Suprapubic skin (tissue), 4 donors: ENCODE measurements at places on chromosomes 4 and X. TPM values are rescaled to one million over a fixed set of nuclear protein-coding genes. Genes with fewer than 3 reads are reported as not detected.

DNA sequence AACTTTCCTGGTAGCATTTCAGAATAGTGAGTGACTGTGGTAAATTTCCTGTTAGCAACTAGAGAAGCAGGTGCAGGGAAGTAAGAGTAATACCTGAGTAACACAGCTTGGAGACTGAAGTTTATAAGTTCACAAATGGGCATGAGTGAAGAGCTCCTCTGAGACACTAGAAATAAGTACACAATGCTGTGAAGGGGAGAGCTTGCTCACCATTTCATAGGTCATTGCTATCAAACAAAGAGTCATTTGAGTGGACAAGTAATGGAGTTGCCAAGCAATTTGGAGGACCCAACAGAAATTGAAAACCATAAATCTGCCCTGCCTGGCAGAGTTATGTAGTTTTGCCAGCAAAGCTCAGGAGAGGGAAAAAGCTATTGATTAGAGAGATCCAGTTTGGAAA is 523.6 kb downstream of the TRAM1L1 start:
- DNase-seq = no peak
- no peaks in the 10 kb centered on the region for H3K4me1 ChIP-seq
- no peak overlapping the region for H3K4me3 ChIP-seq
- H3K36me3 ChIP-seq = no peaks in the 10 kb centered on the region

DNA sequence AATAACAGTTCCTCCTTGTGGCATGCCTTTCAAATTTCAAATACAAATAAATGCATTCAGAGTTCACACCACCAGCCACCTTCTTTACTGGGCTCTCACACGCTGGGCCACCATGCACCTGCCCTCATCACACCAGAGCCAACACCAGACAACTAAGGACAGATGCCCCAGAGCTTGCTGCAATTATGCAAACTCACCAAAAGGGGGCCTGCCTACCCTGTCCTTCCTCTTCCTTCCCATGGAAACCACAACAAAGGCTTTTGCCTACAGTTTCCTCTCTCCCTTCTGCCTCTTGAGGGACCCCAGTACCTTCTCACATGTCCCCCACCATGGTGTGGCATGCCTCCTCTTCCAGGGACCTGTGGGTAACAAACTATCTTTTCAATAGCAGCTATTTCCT is 1333.9 kb upstream of the TENM3 start:
- no peak overlapping the region for H3K27ac ChIP-seq
- H3K27me3 ChIP-seq = no peaks in the 10 kb centered on the region
- no peaks in the 10 kb centered on the region for H3K36me3 ChIP-seq
- DNase-seq = no peak
- H3K4me1 ChIP-seq = no peaks in the 10 kb centered on the region

DNA sequence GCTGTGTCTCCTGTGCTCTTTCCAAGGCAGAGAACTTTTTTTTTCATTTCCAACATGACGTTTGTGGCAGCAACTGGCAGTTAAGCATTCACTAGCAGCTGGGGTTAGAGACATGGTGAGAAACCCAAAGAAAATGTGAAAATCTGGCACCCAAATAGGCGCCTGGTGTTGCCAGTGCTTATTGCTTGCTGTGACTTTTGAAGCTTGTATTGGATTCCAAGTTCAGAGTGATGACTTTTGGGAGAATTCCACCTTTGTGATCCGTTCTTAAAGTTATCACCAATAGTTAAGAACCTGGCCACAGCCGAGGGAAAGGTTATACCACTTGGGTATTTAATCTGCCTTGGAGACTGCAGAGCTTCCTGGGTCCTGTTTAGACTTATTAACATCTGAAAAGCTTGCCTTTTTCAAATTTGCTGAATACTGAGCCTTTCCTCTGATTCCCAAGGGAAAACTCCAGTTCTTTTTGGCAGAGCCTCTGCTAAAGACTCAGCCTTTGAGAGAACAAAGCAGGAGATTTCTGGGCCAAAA is 101.0 kb downstream of the OPHN1 start:
- no peaks in the 10 kb centered on the region for H3K36me3 ChIP-seq
- H3K27ac ChIP-seq = no peak overlapping the region
- no peaks in the 10 kb centered on the region for H3K4me1 ChIP-seq

ASB5 gene
- not detected for total RNA-seq

SPANXN4 gene
- total RNA-seq = not detected
